T-helper 17 cell (primary cell): ENCODE measurements at places on chromosomes 11 and 22. TPM values are rescaled to one million over a fixed set of nuclear protein-coding genes. Genes with fewer than 3 reads are reported as not detected.

The MUC6 gene
- total RNA-seq, result not detected

DNA sequence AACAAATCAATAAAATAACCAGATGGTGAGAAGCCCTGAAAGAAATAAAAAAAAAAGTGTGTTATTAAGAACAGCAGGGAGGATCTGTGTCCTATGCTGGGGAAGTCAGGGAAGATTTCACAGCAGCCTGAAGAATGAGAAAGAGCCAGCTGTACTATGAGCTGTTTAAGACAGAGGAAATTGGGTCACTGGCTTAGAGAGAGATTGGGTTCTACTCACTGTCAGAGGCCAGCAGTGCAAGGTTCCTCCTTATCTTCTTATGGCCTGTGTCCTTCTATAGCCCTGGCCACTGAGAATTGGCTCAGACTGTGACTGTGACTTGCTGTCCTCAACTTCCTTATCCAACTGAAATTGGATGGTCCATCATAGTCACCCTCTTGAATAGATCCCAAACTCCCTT lies 54.8 kb upstream of the FDX1 start:
- H3K4me3 ChIP-seq, result no peak overlapping the region
- peaks cover 7% of the 10 kb centered on the region for H3K27me3 ChIP-seq
- no peak for DNase-seq
- H3K27ac ChIP-seq, result no peak overlapping the region

DNA sequence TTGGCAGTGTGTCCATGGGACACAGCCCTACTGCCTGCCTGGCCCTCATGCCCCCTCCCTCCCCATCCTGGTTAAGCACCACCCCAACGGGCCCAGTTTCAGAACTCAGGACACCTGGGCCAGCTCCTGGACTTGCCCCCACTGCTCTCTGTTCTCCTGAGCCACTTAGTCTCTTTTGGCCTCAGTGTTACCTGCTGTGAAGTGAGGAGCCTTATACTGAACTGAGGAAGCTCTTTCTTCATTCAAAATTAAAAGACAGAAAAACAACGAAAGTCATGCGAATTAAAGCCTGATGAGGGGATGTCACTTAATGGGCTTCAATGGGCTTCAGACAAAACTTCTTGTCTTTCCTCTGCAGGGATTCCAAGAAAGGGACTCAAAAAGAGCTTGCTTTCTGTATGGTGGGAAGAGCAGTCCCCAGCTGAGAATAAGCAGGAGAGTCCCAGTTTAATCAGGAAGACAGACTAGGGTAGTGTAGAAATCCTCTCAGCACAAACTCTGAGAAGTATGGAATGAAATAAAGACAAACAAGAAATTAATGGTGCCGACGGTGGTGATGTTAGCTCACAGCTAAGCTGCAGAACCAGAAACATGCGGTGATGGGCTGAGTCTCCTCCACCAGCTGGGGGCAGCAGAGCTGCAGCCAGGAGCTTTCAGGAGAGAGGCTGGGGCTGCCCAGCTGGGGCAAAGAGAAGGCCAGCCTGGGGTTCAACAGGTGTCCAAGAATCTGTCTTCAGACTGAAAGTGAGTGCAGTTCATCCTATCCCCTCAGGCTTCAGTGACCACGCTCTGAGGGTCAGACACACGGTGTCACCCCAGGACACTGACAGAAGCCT lies 101.0 kb downstream of the GGTLC2 start:
- DNase-seq, result no peak
- no peak overlapping the region for H3K27ac ChIP-seq
- no peaks in the 10 kb centered on the region for H3K4me1 ChIP-seq
- H3K27me3 ChIP-seq, result peaks cover 40% of the 10 kb centered on the region
- H3K36me3 ChIP-seq, result peaks cover 7% of the 10 kb centered on the region
- no peak overlapping the region for H3K4me3 ChIP-seq

DNA sequence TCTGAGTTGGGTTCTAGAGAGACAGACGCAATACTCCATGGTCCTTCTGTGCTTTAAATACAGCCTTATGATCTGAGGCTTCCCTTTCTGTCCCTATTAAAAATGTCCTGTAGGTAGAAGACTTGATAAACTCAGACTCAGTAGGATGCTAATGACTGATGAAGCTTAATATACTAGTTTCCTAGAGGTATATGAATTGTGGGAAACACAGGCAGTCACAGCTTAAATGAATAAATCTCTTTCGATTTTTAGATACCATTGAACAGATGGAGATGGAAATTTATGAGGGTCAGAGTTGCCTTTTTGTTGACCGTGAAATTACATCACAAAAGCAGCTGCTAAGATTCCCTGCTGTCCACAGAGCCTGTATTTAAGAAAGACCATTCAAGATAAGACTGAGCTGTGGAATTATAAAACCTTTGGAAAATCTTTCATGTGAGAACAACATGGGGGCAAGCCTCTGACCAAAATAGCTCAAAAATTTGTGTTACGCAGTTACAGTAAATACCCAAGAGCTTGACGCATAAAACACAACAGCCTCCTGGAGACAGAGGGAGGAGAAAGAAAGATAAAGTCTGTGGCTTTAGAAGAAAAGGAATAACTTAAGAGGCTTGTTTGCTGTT lies 172.3 kb downstream of the AASDHPPT start:
- no peaks in the 10 kb centered on the region for H3K36me3 ChIP-seq
- no peak for DNase-seq
- no peak overlapping the region for H3K4me3 ChIP-seq
- no peaks in the 10 kb centered on the region for H3K27me3 ChIP-seq

DNA sequence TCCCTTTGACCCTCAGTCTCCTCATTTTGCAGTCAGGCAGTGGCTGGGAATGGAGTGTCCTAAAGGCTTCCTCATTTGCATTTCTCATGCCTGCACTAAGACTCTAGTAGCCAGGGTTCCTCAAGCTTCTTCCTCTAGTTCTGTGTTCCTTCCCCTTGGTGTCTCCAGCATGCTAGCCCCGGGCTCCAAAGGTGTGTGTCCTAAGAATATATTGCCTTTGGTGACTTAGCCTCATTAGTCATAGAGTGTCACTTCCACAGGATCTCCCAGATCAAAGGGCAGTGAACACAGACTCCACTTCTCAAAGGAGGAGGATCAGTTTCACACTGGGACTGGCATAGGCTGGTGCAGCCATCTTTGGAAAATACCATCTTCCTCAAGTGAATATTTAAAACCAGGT lies 21.4 kb upstream of the ACER3 start:
- H3K27ac ChIP-seq, result peak overlapping the region; percentile 16
- H3K4me3 ChIP-seq, result no peak overlapping the region
- H3K36me3 ChIP-seq, result peaks cover 2% of the 10 kb centered on the region
- peaks cover 2% of the 10 kb centered on the region for H3K4me1 ChIP-seq
- H3K27me3 ChIP-seq, result peaks cover 50% of the 10 kb centered on the region

- DNase-seq, result no peak
- no peak overlapping the region for H3K27ac ChIP-seq
- no peaks in the 10 kb centered on the region for H3K36me3 ChIP-seq
- H3K4me3 ChIP-seq, result no peak overlapping the region
- no peaks in the 10 kb centered on the region for H3K4me1 ChIP-seq
Measured at GRCh38 chr11:126892756-126893155, 107.8 kb downstream of the KIRREL3 start.

The BEST1 gene
- 0.26 TPM for total RNA-seq

DNA sequence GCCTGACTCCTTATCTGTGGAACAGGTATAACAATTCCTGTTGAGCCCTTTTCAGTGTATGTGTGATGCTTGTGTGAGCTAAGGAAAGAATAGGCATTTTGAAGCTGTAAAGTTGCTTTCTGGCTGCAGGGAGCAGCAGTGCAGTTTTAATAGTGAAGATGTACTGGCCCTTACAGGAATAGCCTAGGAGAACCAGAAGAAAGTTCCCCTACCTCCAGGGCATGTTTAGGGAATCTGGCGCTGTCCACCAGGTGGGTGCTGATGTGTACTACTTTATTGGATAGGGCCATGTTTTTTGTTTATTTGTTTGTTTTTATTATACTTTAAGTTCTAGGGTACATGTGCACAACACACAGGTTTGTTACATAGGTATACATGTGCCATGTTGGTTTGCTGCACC lies 11.5 kb downstream of the BMAL1 start:
- H3K4me1 ChIP-seq, result peaks cover 69% of the 10 kb centered on the region
- H3K27ac ChIP-seq, result peak overlapping the region; percentile 85
- H3K27me3 ChIP-seq, result no peaks in the 10 kb centered on the region
- no peak overlapping the region for H3K4me3 ChIP-seq
- DNase-seq, result no peak

The RAG2 gene
- total RNA-seq, result not detected

GRCh38 chr11:67632175-67632981 lies 2.6 kb upstream of the NUDT8 start:
- no peaks in the 10 kb centered on the region for H3K27me3 ChIP-seq
- peak overlapping the region; percentile 89 for H3K27ac ChIP-seq
- H3K36me3 ChIP-seq, result no peaks in the 10 kb centered on the region
- H3K4me3 ChIP-seq, result peak overlapping the region; percentile 74
- no peak for DNase-seq

DNA sequence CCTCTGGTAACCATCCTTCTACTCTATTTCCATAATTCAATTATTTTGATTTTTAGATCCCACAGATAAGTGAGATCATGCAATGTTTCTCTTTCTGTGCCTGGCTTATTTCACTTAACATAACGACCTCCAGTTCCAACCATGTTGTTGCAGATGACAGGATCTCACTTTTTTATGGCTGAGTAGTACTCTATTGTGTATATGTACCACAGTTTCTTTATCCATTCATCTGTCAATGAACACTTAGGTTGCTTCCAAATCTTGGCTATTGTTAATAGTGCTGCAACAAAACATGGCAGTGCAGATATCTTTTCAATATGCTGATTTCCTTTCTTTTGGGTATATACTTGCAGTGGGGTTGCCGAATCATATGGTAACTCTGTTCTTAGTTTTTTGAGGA lies 286.4 kb upstream of the C11orf87 start:
- no peak overlapping the region for H3K27ac ChIP-seq
- H3K27me3 ChIP-seq, result no peaks in the 10 kb centered on the region
- H3K4me3 ChIP-seq, result no peak overlapping the region
- H3K4me1 ChIP-seq, result no peaks in the 10 kb centered on the region
- no peak for DNase-seq

GRCh38 chr11:64726867-64727530 lies 4.0 kb upstream of the NRXN2 start:
- H3K36me3 ChIP-seq, result peaks cover 7% of the 10 kb centered on the region
- no peak overlapping the region for H3K4me3 ChIP-seq
- peak overlapping the region; percentile 32 for H3K27ac ChIP-seq
- DNase-seq, result no peak
- H3K4me1 ChIP-seq, result peaks cover 24% of the 10 kb centered on the region

GRCh38 chr11:74559110-74559933 lies 33.1 kb upstream of the POLD3 start:
- H3K4me3 ChIP-seq, result no peak overlapping the region
- peaks cover 2% of the 10 kb centered on the region for H3K36me3 ChIP-seq
- no peak for DNase-seq

DNA sequence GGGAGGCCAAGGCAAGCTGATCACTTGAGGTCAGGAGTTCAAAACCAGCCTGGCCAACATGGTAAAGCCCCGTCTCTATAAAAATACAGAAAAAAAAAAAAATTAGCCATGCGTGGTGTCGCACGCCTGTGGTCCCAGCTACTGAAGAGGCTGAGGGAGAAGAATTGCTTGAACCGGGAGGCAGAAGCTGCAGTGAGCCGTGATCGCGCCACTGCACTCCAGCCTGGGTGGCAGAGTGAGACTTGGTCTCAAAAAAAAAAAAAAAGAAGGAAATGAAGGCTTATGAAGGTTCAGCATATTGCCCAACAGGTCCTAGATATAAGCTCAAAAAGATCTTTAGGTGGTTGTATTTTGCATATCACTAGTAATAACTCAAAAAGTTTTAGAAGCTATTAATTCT lies 10.2 kb downstream of the ATL3 start:
- H3K4me1 ChIP-seq, result peaks cover 24% of the 10 kb centered on the region
- no peak for DNase-seq
- H3K27ac ChIP-seq, result peak overlapping the region; percentile 37
- H3K27me3 ChIP-seq, result no peaks in the 10 kb centered on the region
- no peaks in the 10 kb centered on the region for H3K36me3 ChIP-seq

DNA sequence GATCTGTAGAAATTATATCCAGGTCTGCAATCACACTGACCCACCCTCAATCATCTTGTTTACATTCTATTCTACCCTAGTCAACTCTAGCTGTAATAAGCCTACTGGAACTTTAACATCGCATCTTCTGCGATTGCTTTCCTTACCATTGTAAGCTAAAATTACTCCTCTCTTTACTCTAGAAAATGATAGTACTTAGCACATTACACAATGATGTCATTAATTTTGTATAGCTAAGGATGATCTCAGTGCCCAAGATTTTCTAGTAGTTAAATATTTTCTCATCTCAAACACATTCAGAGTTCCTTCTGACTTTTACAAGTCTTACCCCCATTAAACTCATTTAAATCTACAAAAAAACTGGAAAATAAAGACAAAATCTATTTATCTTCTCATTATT lies 39.6 kb upstream of the CTSC start:
- no peak for DNase-seq
- H3K4me3 ChIP-seq, result no peak overlapping the region
- no peaks in the 10 kb centered on the region for H3K27me3 ChIP-seq
- H3K4me1 ChIP-seq, result no peaks in the 10 kb centered on the region

DNA sequence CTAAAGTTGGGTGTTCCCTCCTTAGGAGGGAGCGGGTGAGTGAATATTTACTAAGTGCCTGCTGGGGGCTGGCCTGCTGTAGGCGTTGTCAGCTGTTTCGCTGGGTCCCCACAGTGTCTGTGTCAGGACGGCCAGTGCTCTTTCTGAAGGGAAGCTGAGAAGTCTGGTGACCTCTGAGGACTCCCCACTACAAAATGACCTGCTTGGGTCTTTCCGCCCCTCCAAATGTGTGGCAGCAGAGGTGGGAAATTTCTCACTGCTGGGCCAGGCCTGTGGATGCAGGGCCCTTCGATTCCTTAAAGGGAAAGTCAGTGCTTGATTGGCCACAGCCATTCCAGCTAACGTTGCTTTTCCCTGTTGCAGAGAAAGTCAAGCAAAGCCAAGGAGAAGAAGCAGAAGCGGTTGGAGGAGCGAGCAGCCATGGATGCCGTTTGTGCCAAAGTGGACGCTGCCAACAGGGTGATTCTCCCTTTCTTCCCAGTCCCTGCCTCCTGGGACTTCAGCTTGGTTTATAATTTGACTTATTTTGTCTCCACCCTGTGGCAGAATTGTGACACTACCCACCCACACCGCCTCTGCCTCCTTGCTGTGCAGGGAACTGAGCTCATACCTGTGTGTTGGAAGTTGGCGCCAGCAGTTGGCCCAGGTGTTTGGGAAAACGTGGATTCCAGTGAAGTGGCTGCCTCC lies 6.8 kb downstream of the NAA40 start:
- DNase-seq, result no peak
- H3K27me3 ChIP-seq, result no peaks in the 10 kb centered on the region
- H3K4me3 ChIP-seq, result no peak overlapping the region

The NLRP10 gene
- total RNA-seq, result not detected

DNA sequence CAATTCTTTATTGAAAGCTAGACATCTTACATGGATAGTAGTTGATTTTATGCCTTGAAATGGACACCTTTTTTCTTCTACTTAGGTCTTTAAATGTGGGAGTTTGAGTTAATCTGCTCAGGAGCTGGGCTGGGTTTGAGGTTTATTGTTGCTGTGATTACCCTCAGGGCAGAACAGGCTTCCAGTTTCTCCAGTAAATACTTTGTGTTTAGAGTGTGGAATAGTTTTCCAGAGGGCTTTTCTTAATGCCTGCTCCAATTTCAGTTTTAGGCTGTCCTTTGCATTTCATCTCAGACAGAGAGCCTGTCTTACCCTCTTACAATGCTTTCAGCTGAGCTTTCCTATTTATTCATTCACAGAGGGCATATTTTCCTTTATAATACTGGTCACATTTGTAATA lies 69.9 kb upstream of the ADORA2A start:
- no peak overlapping the region for H3K4me3 ChIP-seq
- H3K27me3 ChIP-seq, result no peaks in the 10 kb centered on the region
- H3K36me3 ChIP-seq, result peaks cover 17% of the 10 kb centered on the region
- H3K27ac ChIP-seq, result no peak overlapping the region
